Hematopoietic multipotent progenitor cell treated with erythropoietin and hydrocortisone succinate and interleukin-3 and kit ligand, for 8 days (in vitro differentiated cells): ENCODE measurements at places on chromosomes 12 and 14.

- peak; percentile 53 for DNase-seq
These were observed 24.2 kb upstream of the MMP17 start for GRCh38 chr12:131803961-131804521.

GRCh38 chr14:66628636-66629035 is 120.7 kb downstream of the GPHN start:
- DNase-seq = no peak

DNA sequence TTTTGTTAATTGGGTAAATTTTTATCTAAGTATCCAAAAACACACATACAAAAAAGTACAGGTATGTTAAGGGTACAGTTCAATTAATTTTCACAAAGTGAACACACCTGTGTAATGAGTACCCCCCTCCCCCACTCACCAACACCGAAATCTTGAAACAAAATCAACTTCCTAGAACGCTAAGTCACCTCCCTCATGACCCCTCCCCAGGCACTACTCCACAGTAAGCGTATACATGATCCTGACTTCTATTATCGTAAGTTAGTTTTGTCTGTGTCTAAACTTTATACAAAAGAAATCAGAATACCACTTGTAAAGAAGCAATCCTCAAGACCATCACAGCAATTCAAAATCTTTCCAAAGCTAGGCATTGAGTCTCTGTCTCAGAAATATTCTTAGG is 100.5 kb downstream of the MED13L start:
- no peak for DNase-seq

- no peak for DNase-seq
These were observed 74.4 kb downstream of the DAAM1 start for GRCh38 chr14:59262717-59263454.

DNA sequence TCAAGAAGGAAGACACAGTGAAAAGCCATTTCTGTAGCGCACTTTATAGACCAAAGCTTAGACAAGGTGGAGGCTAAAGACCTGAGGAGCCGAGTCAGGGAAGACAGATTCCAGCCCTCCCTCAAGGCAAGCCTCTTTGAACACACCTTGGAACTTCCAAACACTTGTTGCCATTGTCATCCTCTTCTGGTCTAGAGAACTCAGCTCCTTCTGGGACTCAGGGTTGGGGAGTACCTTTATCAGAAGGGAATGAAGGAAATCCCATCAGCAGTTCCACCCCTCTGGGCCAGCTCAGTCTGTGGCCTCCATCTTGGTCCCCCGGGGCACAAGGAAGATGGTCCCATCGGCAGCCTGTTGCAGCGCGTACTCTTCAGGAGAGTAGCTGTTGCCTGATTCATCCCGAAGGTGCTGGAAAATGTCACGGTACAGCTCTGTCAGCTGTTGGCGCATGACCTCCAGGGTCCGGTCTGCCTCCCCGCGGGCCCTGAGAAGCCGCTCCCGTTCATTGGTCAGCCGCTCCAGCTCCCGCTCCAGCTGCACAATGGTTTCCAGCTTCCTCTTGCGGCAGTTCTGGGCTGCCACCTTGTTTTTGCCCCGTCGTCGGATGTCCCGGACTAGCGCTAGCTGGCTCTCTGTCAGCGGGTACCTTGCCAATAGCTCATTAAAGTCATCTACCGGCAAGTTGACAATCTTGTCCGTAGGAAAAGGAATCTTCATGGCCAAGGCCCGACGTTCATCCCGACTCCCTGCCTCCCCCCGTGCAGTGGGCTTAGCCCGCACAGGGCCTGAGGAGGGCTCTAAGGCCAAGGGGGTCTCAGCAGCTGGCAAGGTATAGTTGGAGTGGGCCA is 8.5 kb downstream of the NFE2 start:
- no peak for DNase-seq

GRCh38 chr12:30437044-30437443 is 258.6 kb downstream of the IPO8 start:
- DNase-seq = no peak

GRCh38 chr14:34951286-34951685 is 31.5 kb upstream of the SRP54 start:
- DNase-seq = no peak

DNA sequence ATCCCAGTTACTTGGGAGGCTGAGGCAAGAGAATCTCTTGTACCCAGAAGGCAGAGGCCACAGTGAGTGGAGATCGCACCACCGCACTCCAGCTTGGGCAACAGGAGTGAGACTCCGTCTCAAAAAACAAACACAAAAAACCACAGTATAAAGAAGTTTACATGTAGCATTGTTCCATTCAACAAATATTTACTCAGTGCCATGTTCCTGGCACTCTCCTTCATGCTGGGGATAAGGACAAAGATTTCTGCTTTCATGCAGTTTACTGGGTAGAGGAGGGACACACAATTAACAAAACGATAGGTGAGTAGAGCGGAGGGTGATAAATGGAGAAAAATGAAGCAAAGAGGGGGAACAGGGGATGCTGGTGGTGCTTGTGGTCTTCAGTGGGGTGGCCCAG is 68.2 kb upstream of the OVCH1 start:
- DNase-seq = no peak
